Glomerular endothelial cell (primary cell): ENCODE measurements at places on chromosomes 13 and 19.

DNA sequence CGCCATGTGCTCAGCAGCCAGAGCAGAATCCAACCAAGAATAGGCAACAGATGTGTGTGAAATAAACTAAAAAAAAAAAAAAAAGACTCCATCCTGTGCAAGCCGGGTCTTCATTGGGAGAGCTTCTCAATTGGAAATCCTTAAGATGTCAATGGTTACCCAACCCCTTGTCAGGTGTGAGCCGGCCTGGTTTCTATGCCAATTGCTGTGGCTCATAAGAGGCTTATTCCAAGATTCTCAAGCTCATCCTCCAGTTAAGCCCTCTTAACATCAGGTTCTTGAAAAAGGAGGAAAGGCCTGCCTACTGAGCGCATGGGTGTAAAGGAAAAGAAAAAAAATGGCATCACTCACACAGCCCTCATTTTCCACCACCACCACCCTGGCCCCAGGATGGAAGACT is 1084.6 kb downstream of the UQCRFS1 start:
- DNase-seq = no peak

DNA sequence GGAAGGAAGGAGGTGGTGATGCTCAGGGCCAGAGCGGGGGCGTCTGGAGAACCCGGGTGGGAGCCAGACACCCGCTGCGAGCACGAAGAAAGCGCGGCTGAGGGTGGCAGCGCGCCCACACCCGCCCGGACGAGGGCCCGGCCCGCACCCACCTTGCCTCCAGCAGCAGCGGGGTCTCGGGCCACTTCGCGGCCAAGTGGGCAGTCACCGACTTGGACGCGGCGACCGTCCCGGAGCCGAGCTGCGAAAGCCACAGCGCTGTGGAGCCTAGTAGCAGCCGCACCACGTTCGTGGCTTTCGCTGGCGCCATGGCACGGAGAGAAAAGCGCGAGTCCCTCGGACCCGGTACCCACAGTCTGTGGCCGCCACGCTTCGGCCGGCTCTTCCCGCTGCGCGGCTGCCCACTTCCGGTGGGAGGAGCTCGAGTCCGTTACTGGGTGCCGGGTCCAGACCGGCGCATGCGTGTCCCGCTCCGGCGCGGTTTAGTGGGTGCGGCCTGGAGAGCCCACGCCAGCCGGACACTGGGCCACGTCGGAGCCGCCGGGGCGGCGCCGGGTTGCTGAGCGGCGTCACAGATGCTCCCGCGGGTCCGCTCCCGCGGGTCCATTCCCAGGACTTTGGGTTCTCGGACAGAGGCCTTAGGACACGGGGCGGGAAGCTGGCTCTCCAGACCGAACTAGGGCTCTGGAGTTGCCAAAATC is at the start of gene UGGT2:
TSS of gene UGGT2 (minus strand) at position 399 of the 701 bp plus-strand sequence. CDS start at position 310, 89 bp downstream.
- DNase-seq = peak; percentile 45

GRCh38 chr19:46875657-46876056 is 14.9 kb downstream of the ARHGAP35 start:
- no peak for DNase-seq

- DNase-seq = no peak
Measured at GRCh38 chr13:80884056-80884785, 543.3 kb upstream of the SPRY2 start.

GRCh38 chr19:57664269-57665127 is 4.2 kb upstream of the ZSCAN4 start:
- DNase-seq = no peak

DNA sequence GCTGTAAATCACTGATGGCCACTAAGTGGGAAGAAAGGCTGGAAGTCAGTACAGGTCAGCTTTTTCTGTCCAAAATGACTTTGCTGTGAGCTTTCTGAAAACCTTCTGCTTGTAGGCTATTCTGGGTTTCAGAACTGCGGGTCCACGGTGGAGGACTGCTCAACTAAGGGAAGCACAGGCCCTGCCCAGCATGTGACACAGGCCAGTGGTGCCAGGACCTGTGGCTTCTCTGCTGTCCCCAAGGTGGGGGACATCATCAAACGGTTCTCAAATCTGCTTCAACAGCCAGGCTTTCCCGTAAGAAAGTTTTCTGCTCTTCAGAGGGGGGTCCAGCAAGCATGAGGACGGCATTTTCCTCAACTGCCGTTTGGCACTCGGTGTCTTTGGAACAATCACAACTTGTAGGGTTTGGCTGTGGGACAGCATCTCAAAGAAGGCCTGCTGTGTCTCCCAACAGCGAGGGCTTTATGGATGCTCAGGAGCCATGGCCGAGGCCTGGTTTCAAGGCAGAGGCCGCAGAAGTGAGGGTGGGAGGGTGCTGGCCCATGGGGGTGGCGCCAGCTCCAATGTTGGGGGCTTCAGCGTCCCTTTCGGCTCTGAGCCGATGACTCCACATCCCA is 3.8 kb downstream of the SGTA start:
- DNase-seq = no peak

GRCh38 chr19:16309643-16310042 is 15.0 kb upstream of the KLF2 start:
- no peak for DNase-seq

DNA sequence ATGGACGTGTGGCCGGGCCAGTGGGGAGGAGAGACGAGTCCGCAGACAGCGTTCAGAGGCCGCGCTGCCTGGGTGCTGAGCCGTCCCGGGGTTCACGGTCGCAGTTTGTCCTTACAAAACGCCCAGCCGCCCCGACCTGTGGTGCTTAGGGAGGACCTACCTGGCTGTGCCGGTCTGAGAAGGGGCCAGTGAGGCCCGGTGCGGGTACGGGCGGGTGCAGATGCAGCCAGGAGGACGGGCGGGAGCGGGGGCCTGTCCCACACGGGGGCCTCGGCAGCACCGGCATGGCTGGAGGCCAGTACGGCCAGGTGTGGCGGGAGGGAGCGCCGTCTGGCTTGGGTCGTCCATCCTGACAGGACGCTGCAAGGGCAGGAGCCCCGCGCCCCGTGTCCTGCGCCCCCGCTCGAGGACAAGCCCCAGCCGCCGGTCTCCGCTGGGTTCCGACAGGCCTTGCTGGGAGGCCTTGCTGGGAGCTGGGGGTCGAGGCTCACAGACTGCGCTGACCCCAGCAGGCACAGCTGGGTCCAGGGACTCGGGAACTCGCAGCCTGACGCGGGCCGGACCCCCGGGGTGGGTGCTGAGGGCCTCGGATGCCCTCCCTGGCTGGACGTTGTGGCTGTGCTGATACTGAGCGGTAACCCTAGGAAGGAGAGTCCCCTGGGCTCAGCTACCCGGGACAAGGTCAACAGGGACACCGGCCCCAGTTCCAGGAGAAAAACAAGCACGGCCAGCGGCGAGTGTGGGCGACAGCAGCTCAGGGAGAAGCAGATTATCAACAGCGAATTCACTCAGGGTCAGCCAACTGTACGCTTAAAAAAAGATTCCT is 5.3 kb upstream of the PROZ start:
- DNase-seq = no peak

DNA sequence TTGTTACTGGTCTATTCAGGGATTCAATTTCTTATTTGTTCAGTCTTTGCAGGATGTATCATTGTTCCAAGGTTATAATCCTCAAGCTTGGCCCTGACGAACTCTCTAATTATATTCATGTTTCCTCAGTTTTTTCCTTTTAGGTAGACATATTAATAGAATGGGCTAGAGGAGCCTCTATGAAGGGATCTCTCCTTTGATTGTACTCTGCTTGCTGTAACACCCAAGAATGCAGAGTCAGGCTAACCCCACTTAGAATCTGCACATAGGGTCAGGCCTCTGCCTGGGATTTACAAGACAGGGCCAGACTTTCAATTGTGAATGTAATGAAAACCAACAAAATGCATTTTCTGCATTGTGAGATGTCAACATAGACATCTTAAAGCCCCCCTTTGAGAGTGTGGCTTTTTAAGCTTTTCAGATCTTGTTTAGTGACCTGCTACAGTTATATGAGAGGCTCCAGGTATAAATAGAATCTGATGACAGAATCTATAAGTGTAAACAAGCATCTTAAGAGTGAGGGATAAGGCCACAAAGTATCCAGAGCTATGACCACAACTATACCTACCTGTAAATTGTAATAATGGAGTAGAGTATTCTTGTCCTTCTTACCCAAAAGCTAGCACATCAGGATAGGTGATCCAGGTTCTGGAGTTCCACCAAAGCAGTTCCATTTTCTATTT is 5.5 kb downstream of the ZNF493 start:
- no peak for DNase-seq

DNA sequence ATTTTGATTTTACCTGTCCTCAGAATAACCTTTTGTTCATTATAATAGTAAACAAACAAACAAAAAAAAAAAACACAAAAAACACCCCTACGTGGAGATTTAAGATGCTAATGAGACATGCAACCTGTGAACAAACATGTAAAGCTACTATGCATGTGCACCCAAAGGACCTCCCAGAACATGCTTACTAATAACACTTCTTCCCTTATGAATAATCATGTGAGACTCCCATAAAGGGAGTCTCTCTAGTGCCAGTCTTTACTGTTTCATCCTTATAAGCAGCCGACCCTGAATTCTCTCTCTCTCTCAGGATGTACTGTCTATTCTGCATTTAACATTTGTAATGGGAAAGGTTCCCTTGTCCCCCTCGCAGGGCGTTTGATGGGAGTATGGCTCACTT is 1051.1 kb downstream of the PCDH17 start:
- no peak for DNase-seq

DNA sequence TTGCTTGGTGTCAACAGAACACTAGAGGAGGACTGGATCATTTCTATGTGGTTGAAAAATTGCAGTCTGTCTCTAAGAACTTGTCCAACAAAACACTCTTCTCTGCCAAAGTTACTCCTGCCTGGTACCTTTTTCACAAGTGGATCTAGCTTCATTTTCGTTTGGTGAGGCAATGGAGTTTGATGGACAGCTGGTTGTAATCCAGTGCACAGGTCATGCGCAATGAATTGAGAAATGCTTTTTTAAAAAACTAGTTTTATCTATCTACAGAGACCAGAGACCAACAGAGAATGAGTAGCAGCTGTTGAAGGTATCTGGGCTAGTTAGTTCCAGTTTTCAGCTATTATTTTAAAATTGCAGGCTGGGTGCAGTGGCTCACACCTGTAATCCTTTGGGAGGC is 12.0 kb upstream of the KBTBD6 start:
- no peak for DNase-seq

GRCh38 chr19:51207747-51208146 is 17.1 kb upstream of the CD33 start:
- DNase-seq = no peak
